ENCODE measurements at places on chromosomes 4 and X. TPM values are rescaled to one million over a fixed set of nuclear protein-coding genes. Genes with fewer than 3 reads are reported as not detected.

The CDKL2 gene
- total RNA-seq = 4.7 TPM

GRCh38 chr4:123127218-123127617 lies 204.8 kb upstream of the NUDT6 start:
- DNase-seq = no peak

The MED28 gene
- 22.8 TPM for total RNA-seq

- DNase-seq = no peak
Measured at GRCh38 chr4:8745005-8745790, 126.4 kb downstream of the HMX1 start.

DNA sequence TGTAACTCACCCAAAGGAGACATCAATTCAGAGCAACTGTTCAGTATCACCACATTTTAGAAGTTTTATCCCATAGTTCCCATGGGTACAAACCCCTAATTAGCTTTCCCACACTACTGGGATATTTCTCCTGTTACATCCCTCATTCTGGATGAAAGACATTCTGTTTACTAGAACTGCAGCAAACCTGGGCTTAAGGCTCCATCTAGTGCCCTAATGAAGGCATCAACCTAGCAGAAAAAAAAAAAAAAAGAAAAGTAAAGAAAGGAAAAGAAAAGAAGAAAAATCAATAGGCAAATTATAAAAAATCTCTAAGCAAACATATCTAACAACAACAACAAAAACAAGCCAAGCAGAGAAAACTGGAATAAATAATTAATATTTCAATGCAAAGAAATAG lies 133.7 kb upstream of the CPXCR1 start:
- DNase-seq = no peak
